CD4-positive, alpha-beta T cell treated with Interferon gamma for 1 hour (primary cell): ENCODE measurements at places on chromosomes 1 and 21.

DNA sequence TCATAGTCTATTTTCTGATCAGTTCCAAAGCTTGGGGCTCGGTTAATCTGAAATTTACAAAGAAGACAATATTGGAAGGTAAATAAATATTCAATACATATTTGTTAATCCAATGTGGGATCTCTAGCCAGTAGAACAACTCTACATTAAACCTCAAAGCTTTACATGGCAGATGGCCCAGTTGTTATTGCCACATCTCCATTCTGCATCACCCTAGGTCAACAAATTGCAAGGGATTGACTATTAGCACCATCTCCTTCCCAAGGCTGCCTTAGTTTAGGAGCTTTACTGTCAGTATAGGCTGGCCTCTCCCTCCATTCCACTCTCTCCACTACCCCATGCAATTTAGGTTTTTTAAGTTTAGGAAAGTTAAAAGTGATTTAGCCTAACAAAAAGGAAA lies 69.7 kb downstream of the TTLL7 start:
- DNase-seq = no peak

GRCh38 chr1:154414606-154415005 lies 9.5 kb downstream of the IL6R start:
- no peak for DNase-seq

- DNase-seq = no peak
Measured at GRCh38 chr21:43764576-43765495, 11.3 kb downstream of the CSTB start.

- no peak for DNase-seq
Measured at GRCh38 chr1:162021124-162021523, 2.5 kb downstream of the OLFML2B start.

DNA sequence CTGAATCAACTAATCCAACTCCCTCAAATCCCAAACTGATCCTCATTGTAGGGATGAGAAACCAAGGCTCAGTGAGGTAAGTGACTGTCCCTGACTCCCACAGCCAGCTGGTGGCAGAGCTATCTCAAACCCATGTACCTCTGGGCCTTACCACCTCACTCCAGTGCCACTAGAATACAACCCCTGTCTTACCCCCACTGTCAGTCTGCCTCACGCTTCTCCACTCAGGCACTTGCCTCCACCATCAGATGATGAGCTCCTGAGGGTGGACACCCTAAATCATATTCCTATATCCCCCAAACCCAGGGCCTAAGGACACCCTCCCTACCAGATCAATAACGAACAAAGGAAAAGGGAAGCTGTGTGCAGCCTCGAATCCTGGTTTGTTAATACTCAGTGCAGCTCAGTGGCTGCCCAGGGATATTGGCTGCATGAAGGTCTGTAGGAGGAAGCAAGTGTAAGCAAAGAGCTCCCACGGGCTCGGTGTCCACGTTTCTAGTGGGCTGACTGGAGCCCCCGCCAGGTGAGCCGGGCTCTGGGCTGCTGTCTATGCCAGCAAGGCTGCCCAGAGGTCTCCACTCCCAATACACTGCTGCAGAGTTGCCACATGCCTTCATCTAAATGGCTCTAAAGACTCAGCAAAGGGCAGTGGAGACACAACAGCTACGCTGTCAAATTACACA lies 533.4 kb downstream of the MATN1 start:
- no peak for DNase-seq

- no peak for DNase-seq
Measured at GRCh38 chr1:163807331-163808049, 485.7 kb downstream of the NUF2 start.

- DNase-seq = no peak
Measured at GRCh38 chr1:83641206-83641658, 357.7 kb downstream of the TTLL7 start.

- no peak for DNase-seq
Measured at GRCh38 chr1:47575855-47576757, 138.3 kb downstream of the FOXD2 start.

- DNase-seq = peak; percentile 70
Measured at GRCh38 chr1:1136547-1137230, 20.8 kb upstream of the C1orf159 start.

DNA sequence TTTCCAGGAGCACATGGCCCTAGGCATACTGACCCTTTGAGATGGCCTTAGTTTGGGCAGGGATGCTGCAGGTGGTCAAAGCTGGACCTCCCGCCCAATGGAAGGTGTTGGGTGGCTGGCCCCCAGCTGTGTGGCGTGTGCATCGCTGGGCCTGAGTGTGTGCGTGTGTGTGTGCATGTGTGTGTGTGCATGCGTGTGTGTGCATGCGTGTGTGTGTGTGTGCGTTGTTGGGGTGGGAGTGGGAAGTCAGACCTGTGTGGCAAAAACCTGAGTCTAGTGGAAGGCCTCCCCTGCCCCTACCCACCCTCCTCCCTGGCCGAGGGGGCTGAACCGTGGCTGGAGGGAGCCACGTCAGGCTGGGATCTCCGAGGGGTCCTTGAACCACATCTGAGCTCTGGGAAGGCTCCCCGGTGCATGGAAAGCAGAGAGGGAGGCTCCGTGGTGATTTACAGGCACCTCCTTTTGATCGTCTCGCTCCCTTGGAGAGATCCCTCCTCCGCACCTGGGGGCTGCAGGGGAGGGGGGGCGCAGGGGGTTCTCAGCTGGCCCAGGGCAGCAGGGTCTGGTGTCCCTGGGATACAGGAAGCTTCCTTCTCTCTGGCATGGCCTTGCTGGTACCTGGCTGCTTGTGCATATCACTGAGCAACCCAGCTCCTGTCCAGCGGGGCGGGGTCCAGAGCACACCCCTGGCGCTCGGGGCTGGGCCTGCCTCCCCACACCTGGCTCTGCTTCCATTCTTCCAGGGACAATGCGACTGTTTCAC lies 124.7 kb upstream of the WNT4 start:
- no peak for DNase-seq

DNA sequence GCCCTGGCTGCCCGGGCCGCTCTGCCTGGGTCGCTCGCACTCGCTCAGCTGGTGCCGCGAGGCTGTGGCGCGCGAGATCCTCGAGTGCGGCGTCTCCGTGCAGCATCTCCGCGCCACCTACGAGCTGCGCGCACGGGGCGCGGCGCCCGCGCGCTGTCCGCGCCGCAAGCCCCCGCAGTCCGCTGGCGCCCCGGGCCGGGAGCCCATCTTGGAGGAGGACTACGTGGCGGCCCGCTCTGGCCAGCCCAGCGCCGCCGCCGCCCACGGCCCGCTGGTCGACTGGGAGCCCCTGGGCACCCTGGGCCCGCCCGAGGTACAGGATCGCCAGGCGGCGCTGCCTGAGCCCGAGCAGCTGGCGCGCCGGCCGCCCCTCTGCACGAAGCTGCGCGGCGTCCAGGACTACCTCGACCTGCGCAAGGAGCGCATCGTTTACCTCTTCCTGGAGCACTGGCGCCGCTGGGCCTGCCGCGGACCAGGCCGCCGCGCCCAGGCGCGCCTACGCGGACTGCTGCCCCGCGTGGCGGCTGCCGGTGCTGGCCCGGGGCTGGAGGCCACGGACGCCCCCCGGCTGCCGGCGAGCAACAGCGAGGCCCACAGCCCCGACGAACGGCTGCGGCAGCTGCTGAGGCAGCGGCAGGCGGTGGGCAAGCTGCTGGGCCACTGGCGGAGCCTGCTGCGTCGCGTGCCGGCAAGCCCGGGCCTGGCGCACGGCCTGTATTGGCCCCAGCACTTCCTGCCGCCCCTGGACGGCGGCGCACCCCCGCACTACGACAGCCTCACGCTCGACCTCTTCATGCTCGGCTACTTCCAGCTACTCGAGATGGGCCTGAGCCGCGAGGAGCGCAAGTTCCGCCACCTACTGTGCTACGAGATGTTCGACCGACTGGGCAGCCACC lies 10.9 kb downstream of the TNFRSF25 start:
- peak; percentile 11 for DNase-seq

GRCh38 chr1:178451529-178451928 lies 45.2 kb downstream of the CLEC20A start:
- DNase-seq = no peak

DNA sequence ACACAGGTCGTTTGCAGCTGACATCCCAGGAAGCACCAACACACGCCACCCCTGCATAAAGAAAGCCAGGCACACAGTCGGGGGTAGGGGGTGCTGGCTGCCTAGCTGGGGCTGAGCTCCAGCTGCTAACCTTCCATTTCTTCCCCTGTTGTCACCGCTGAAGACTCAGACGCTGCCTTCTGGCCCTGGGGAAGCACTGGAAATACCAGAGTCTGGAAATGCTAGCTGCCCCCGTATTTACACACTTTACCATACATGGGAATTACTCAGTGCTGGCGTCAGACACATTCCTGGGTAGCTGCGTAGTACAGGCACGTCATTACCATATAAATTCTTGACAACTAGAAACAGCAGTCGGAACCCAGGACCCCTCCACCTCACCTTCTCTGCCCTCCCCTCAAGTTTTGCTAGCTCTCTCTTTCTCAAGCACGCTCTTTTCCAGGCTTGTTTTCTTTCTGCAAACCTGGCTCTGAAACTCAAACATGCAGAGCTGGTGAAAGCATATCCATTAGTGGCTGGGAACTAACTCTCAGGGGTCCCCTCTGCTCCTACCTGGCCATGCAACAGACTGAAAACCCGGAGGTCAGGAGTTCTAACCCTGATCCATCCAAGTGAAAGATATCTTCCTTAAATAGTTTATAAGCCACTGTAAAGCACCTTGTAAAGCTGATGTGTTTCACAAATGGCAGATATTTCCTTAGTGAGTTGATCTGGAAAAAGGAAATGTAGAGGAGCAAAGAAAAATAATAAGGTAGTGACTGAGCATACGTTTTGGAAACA lies 3.3 kb downstream of the CSRP1 start:
- no peak for DNase-seq

DNA sequence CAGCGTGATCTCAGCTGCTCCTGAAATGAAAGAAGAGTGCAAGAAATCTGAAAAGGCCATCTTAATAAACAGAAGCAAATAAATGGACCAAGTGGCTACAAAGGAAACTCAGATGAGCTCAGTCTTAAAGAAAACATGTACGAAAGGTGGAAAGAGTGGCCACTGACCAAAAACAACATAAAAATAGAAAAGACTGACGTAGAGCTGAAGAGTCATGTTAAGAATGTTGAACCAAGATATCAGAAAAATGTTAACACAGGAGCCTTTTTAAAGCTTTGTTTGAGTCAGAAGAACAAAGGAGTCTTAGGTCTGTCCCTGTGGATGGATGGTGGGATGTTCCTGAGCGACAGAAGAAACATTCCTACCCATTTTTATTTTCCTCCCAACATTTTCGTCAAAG lies 30.8 kb upstream of the ZNF648 start:
- no peak for DNase-seq

DNA sequence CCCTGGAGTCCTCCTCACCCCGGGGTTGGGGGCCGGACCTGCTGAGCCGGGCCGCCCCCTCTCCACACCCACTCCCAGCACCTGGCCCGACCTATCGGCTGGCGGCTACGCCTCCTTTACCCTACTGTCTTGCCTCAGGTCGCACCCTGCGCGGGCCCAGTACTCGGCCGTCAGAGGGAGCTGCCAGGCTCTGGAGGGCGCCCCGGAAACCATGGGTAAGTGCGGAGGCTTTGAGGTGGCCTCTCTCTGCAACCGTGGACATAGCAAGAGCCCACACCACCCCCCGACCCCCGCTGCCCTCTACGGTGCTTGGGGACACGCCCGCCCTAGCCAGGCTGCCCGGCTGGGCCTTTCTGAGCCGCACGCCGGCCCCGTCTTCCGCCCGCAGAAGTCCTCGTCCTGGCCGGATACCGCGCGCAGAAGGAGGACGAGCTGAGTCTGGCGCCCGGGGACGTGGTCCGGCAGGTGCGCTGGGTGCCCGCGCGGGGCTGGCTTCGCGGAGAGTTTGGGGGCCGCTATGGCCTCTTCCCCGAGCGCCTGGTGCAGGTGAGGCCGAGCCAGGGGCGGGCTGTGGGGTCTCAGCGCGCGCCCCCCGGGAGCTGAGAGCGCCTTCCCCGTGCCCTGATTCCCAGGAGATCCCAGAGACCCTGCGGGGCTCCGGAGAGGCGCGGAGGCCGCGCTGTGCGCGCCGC lies at the start of gene SH3D21:
Gene SH3D21 (plus strand): TSS at position 159 of the 692 bp plus-strand sequence. CDS start 53 bp downstream, at position 212.
- DNase-seq = peak; percentile 50

GRCh38 chr1:192343344-192343743 lies 26.6 kb downstream of the RGS21 start:
- DNase-seq = no peak

GRCh38 chr1:245679821-245680780 lies 525.3 kb downstream of the KIF26B start:
- DNase-seq = no peak

DNA sequence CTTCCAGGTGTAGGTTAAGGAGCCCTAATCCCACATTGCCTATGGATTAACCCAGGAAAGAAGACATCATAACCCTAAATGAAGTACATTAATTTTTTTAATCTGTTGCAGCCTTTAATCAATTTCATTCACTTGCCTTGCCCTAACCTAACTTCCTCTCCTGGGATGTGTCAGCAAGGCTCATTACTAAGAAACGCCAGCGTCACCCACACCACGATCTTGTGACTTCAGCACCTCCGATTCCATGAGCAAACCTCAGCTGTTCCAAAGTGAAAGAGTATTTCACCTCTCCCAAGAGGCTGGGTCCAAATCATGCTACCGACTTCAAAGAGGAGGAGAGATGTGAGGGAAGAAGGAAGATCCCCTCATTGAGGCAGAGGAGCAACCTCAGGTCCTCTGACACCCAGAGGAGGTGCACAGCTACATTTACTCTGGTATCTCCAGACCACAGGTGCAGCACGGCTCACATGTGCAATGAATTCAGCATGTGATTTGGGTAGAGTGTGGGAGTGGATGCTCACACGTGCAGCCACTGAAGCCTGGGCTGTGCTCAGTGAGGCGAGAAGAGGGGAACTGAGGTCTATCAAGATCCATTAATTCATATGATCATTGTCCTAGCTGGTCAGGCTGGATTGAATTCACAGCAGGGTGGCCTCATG lies 134.1 kb downstream of the SLC30A10 start:
- DNase-seq = no peak

- DNase-seq = no peak
Measured at GRCh38 chr1:81505831-81506230, 294.9 kb upstream of the ADGRL2 start.

- no peak for DNase-seq
Measured at GRCh38 chr1:212355230-212355969, 59.3 kb downstream of the PACC1 start.

DNA sequence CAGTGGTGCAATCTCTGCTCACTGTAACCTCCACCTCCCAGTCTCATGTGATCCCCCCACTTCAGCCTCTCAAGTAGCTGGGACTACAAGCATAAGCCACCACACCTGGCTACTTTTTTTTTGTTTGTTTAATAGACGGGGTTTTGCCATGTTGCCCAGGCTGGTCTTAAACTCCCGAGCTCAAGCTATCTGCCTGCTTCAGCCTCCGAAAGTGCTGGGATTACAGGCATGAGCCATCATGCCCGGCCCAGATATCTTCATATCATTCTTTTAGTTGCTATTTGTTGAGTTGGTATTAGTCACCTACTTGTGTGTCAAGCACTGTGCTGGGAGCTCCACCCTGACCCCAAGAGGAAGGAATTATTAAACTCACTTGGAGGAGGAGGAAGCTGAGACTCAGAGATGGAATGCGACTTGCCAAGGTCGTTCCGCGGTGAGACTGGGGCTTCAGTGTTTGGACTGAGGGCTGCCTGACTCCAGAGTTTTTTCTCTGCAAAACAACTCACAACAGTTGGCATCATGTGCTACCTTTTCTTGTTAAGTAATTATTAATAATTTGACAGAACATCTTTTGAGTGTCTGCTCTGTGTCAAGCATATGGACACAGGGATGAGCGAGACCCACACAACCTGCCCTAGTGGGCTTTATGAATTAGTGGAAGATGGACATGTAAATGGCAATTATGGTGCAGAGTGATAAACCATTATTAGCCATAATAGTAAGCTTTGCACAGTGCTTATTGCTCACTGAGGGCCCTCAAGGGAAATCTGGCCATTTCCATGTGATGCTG lies 132.0 kb downstream of the FOXD2 start:
- DNase-seq = no peak

GRCh38 chr1:23343221-23344110 lies 618 bp downstream of the HNRNPR start:
- DNase-seq = no peak
